ENCODE measurements at places on chromosomes 2 and 18.

DNA sequence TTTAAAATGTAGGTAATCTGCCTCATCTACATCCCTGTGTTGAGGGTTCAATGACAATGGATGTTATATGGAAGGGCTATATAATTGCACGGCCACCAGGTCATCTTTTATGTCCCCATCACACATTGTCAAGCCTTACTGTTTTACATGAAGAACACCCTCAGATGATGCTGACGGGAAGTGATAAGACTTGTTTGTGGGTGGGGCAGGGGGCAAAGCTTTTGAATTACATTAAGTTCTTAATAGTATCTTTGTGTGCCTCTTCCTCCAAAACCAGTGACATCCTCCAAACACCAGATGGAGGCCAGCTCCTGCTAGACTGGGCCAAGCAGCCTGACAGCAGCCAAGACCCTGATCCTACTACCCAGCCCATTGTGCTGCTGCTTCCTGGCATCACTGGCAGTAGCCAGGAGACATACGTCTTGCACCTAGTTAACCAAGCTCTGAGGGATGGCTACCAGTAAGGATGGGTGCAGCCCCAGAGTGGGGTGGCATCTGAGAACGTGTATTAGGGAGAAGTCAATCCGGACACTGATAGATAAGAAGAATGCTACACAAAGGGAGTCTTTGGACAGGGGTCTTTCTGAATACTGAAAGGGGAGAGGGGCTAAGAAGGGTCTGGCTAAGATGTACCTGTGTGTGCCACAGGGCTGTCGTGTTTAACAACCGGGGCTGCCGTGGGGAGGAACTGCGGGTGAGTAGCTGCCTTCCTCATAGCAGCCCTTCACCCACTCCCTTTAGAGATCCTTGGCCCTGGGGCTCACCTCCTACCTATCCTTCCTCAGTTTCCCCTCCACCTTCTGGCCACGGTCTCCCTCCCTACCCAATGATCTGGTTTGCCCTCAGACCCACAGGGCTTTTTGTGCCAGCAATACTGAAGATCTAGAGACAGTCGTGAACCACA lies 5.3 kb downstream of the ABHD1 start:
- DNase-seq, result no peak

- DNase-seq, result no peak
Measured at GRCh38 chr2:69192176-69192945, 179.4 kb downstream of the ANTXR1 start.

DNA sequence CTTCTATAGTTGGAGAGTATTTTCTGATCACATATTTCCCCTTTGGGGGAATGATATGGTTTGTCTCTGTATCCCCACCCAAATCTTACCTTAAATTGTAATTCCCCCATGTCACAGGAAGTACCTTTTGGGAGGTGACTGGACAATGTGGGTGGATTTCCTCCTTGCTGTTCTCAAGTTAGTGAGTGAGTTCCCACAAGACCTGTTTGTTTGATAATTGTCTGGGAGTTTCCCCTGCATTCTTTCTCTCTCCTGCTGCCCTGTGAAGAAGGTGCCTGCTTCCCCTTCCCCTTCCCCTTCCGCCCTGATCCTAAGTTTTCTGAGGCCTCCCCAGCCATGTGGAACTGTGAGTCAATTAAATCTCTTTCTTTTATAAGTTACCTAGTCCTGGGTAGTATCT lies 222.7 kb upstream of the SLC39A10 start:
- no peak for DNase-seq

GRCh38 chr2:59703796-59704195 lies 849.7 kb downstream of the BCL11A start:
- no peak for DNase-seq

GRCh38 chr2:168470320-168471162 lies 14.5 kb downstream of the CERS6 start:
- DNase-seq, result no peak

DNA sequence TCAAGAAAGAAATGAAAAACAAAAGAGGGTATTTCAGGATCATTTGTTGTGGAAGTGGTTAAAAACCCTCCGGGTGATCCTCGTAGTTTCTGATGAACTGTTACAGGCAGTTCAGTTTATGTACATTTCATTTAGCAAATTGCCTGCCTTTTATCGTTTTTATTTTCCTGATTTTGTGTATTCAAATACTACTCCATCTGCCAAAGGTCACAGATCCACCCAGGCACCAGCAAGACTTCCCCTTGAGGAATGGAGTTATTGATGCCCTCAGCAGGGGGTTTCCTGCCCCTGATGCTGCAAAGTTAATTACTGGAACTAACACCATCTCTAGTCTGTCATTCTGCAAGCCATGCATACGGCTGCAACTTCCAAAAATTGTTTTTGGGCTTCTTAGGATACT lies 641.9 kb downstream of the SLC4A3 start:
- DNase-seq, result no peak

DNA sequence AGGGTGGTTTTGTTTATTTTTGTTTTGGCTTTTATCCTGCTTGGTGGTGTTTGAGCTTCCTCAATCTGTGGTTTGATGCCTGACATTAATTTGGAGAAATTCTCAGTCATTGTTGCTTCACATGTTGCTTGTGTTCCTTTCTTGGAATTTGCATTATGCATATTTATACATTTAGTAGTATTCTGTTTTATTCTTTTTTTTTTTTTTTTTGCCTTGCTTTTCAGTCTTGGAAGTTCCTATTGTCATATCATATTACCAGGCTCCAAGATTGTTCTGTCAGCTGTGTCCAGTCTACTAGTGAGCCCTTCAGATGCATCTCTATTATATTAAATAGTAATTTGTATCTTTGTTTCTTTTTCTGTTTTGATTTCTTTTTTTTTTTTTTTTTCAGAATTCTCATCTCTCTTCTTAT lies 77.0 kb downstream of the EPC2 start:
- DNase-seq, result no peak
